ENCODE measurements at places on chromosomes 6 and 20.

- DNase-seq: no peak
These were observed 258.9 kb downstream of the GJA1 start for GRCh38 chr6:121694389-121694788.

DNA sequence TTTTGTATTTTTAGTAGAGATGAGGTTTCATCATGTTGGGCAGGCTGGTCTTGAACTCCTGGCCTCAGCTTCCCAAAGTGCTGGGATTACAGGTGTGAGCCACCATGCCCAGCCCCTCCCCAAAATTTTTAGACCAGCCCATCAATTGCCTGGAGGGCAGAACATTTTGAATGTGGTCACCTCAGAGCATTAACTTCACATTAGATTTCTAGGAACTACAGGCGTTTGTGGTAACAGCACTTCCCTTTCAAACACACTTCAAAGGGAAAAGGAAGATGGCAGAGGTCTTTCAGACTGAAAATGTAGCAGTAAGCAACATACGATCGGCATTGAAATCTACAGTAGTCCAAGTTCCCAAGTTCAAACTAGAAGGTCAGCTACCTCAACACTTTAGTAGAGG is 12.3 kb upstream of the SLA2 start:
- DNase-seq: no peak

GRCh38 chr6:135440087-135440792 is 57.3 kb downstream of the AHI1 start:
- DNase-seq: no peak

GRCh38 chr6:41519745-41520699 is 26.2 kb upstream of the FOXP4 start:
- no peak for DNase-seq

DNA sequence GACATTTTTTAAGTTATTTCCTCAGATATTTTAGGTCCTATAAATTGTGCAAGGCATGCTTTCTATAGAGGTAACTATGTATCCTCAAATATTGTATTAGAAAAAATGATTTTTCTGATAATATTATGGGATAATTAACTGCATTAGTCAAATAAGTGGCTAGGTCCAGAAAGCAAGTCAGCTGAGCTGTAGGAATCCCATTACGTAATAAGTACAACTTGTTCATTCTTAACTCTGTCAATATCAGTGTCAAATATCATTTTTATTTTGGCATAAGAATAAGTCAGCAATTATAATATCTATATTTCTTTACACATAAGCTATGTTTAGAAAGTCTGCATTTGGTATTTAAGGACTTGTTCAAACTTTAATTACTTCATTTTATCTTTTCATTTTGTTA is 830.9 kb upstream of the GJE1 start:
- no peak for DNase-seq

- DNase-seq: no peak
These were observed 288.7 kb downstream of the KIF16B start for GRCh38 chr20:16284385-16285100.

- no peak for DNase-seq
These were observed 42.3 kb upstream of the FRMD1 start for GRCh38 chr6:168121303-168121665.

- no peak for DNase-seq
These were observed 106.3 kb downstream of the STXBP5 start for GRCh38 chr6:147310521-147310920.

GRCh38 chr20:44610313-44610962 is 28.1 kb downstream of the PKIG start:
- DNase-seq: no peak

- DNase-seq: no peak
These were observed 55.1 kb upstream of the BACH2 start for GRCh38 chr6:90351696-90352095.

GRCh38 chr6:163507965-163508364 is 93.4 kb downstream of the QKI start:
- no peak for DNase-seq

DNA sequence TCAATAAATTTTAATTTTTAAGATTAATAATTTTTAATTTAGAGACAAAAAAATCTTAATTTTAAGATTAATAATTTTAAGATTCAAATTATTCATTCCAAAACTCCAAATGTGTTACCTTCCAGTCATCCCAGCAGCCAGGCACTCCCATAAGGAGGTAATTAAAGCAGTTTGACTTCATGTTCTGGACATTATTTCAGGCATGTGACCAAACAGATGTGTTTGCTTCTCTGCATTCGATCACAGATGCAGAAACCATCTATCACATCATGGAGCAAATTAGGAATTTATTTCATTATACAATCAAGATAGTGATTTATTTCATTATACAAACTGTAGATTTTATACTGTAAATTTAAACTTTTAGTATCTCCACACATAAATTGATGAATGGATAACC is 150.3 kb downstream of the AKAP7 start:
- no peak for DNase-seq

DNA sequence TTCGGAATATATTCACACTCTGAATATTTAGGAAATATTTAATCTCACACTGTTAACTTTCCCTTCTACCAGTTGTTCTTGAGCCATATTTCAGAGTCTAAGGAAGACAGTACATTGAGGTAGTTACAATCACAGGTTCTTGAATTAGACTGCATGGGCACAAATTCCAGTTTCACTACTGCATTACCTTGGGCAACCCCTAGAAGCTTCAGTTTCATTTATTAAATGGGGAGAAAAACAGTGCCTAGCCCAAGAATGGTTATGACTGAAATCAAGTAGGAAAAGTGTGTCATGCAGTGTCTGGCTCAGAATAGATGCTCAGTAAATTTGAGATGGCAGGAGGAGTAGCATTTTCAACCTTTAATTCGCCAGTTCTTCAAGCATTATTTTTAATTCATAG is 124.5 kb upstream of the SAMD5 start:
- no peak for DNase-seq

DNA sequence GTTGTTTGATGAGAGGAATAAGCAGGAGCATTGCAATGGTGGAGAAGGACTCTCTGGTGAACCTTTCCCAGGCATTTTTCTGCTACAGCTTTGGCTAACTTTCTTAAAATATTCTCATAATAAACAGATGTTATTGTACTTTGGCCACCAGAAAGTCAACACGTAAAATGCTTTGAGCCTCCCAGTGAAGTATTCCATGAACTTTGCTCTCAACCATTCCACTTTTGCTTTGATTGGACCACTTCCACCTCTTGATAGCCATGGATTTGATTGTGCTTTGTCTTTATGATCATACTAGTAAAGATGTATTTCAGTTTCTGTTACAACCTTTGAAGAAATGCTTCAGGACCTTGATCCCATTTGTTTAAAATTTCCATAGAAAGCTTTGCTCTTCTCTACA is 241.1 kb downstream of the TENT5A start:
- DNase-seq: no peak

DNA sequence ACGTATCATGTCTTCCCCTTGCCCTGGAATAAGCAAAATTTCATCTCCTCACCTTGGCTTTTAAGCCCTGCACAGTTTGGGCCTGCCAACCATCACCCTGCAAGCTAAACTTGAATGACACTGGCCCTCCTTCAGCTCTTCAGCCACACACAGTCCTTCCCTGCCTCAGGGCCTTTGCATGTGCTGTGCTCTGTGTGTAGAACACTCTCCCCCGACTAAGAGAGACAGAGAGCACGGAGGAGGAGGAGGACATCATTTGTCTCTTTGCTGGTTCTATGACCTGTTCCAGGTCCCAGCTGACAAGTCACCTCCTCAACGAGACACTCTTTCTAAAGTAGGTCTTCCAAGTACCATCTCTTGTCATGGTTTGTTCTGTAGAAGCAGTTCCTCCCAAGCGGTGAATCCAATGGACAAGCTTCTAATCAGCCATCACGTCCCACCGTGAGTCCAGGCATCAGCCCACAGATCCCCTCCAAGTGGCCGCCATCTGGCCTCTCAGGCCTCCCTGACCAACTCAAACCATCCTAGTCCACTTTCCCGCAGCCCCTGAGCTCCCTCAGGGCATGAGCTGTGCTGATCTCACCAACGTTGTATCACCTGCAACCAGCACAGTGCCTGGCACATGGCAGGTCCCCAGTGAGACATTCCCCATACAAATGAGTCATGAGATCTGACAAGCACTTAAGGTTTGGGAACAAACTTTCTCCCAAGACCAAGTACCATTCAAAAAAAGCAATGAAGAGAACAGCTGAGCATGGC is 30.5 kb downstream of the NFATC2 start:
- no peak for DNase-seq

GRCh38 chr6:130447374-130447773 is 81.6 kb downstream of the TMEM200A start:
- no peak for DNase-seq

DNA sequence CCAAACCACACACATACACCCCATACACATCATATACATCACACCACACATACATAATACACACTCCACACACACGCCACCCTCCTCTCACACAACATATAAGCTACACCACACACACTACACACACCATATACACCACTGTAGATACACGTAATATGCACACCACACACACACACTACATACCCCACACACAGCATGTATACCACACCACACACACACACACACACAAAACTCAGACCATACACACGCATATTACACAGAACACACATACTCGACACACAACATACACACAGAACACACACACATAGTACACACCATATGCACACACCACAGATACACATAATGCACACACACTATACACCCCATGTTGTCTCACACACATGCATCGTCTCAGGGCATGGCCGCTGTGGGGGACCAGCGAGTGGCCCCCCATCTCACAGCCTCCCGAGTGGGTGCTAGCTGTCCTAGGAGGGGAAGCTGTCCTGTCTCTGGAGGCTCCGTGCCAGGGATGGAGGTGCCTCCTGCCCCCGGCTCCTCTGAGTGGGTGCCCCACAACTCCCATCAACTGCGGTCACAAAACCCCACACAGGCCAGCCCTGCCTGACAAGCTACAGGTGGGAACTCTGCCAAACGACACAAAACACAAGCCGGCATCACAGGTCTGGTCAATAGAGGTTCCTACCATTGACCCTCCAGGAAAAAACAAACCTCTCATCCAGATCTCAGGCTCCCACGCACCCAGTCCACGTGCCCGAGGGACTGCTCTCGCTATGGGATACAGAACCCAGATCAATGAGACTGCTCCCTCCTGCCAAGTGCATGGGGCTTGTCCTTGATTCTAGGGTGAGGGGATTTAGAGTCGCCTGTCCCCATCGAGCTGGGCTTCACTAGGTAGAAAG is 49.1 kb downstream of the DACT2 start:
- no peak for DNase-seq

GRCh38 chr20:18316166-18316565 is 27.8 kb downstream of the ZNF133 start:
- no peak for DNase-seq

DNA sequence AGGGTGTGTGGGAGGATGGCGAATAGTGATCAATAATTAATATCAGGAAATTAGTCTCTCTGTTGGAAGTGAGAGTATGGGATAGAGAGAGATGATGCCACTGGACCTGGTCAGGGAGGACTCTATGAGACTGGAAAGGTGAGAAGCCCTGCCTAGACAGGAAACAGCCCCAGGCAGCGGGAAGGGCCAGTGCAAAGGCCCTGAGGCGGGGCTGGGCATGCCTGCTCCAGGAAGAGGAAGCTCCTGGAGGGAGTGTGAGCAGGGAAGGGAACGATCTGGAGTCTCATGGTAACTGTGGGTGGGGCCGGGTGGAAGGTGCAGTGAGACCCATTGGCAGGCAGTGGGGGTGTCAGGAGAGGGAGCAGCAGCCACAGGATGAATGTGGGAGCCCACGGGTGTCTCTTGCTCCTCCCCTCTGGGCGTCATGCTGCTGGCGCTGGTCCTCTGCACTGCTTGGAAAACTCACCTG is 1.8 kb upstream of the CST3 start:
- no peak for DNase-seq

DNA sequence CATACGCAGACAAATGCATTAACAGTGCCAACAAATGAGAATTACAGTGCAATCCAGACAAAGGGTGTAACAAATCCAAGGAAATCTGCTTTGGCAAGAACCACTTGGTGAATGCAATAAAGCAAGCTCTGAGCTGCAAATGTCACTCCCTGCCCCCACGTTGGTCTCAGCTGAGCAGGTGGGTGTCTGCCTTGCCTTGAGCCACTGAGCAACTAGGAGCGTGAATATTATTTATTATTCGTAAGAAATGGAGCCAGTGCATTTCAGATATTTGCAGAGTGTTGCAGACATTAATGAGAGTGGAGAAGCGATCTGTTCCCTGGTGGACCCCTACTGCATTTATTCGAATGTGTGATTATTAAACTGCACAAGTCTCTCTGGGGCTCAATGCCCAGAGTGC is 36.6 kb upstream of the F13A1 start:
- DNase-seq: no peak

- DNase-seq: no peak
These were observed 27.9 kb downstream of the PPARD start for GRCh38 chr6:35370124-35370741.

- DNase-seq: no peak
These were observed 107.9 kb upstream of the CLDN20 start for GRCh38 chr6:155155787-155156447.

- no peak for DNase-seq
These were observed 216.5 kb downstream of the ZMYND8 start for GRCh38 chr20:47139934-47140535.

DNA sequence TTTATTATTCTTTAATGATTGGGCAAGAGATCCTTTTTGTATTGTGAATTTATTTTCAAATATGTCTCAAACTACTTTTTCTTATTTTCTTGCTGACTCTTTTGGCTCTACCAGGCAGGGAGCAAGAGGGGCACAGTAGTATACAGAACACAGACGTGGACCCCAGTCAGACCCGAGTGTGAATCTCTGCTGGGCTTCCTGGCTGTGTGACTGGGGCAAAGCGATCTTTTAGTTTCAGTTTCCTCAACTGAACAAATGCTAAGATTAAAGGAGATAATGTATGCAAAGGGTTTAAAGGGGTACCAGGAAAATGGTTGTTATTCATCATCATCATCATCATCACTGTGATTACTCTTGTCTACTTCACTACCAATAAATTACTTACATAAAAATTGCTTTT is 317.5 kb downstream of the HIVEP2 start:
- DNase-seq: no peak

GRCh38 chr20:17571153-17571527 is 1.3 kb downstream of the DSTN start:
- no peak for DNase-seq

- no peak for DNase-seq
These were observed 204.7 kb upstream of the ARG1 start for GRCh38 chr6:131368198-131368911.

DNA sequence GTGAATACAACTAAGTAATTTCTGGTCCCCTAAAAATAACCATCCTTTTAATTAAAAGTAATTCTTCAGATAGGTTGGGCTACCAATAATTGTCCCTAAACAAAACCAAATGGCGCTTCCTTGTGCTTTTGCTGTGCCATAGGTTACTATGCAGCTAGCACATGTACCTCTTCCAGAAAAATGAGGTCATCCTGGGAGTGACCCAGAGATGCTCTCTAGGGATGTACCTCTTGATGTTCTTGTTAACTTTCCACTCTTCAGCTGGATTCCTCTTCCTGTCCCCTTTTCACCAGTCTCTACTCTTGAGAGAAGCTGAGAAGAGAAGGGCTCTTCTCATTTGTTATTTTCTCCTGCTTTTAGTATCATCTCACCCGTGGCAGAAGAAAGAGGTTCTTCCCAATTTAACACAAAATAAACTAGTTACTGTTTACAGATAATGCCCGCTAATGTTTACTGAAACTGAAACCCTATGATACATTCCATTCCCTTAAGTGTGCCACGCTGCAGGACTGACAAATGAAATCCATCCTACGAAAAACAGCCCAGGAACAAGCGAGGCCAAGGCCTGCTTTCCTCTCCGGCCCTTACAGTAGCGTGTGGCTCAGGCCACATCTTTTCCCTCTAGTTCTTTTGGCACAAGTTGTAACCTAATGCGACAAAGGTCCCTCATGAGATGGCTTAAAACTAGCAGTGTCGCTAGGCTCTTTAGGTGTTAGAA is 24.2 kb downstream of the MRS2 start:
- DNase-seq: no peak

Measured in stimulated activated CD4-positive, alpha-beta T cell treated with anti-CD3 and anti-CD28 coated beads, Interleukin-15, amount 100 ng/mL, for 48 hours (primary cell).